ENCODE measurements at places on chromosomes 13 and 19. TPM values are rescaled to one million over a fixed set of nuclear protein-coding genes. Genes with fewer than 3 reads are reported as not detected.

The ZNF135 gene
- 1.3 TPM for total RNA-seq

The LGALS14 gene
- 0.80 TPM for total RNA-seq

The KANK2 gene
- 0.91 TPM for total RNA-seq

The ZNF793 gene
- 4.7 TPM for total RNA-seq

The CDX2 gene
- total RNA-seq, result not detected

The IL12RB1 gene
- 20.0 TPM for total RNA-seq

DNA sequence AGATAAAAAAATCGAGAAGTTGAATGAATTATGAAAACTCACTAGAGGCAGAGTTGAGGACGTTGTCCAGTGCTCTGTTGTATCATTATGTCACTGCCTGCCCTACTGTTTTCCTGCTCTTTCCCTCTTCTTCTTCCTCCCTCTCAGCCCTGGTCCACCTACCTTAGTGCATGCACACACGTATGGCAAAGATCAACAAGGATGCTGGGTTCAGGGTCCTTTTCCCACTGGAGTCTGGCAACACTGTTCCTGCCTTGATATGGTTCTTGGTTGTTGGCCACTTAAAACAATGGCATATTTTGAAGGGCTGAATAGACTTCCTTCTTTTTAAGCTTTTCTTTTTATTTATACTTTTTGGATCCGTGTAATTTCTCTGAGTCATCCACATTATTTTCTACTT lies 74.5 kb downstream of the LRCH1 start:
- no peak overlapping the region for H3K27ac ChIP-seq
- no peak overlapping the region for H3K4me3 ChIP-seq
- no peaks in the 10 kb centered on the region for H3K36me3 ChIP-seq
- H3K4me1 ChIP-seq, result peaks cover 59% of the 10 kb centered on the region
- DNase-seq, result no peak

DNA sequence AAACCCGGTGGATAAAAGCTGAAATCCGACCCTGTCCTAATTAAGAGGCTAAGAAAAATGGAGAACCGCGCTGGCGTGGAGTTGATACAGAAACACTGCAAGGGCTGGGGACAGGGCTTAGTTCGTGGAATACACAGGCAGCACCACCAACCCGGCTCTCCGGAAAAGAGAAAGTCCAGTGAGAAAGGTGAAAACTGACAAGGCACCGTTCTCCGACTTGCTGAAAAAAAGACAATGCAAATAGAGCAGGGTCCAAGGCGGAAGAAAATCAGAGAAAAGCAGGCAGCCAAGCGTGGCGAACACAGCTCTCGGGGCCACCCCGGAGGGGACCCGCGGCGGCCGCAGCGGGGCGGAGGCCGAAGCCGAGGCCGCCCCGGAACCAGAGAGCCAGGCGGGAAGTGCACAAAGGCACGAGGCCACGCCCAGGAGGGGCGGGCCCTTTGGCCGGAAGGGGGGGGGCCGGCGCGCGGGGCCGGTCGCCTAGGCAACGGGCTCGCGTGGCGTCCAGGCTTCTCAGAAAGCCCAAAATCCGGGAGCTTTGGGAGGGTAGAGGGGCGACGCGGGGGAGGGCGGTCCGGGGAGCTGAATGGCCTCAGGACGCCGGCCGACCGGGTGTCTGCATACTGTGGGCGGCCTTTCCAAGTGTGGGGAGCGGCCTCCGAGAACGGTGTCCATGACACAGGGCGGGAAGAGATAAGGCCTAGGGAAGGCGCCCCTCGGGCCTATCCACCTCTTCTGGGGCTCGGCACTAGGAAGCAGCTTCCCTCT lies 1.2 kb upstream of the ING1 start:
- H3K36me3 ChIP-seq, result peaks cover 3% of the 10 kb centered on the region
- no peaks in the 10 kb centered on the region for H3K27me3 ChIP-seq
- H3K4me1 ChIP-seq, result peaks cover 13% of the 10 kb centered on the region
- DNase-seq, result peak; percentile 93
- H3K27ac ChIP-seq, result peak overlapping the region; percentile 96

- H3K27me3 ChIP-seq, result peaks cover 5% of the 10 kb centered on the region
- no peak overlapping the region for H3K27ac ChIP-seq
- H3K4me3 ChIP-seq, result peak overlapping the region; percentile 24
- peaks cover 30% of the 10 kb centered on the region for H3K36me3 ChIP-seq
- DNase-seq, result peak; percentile 82
Observed at GRCh38 chr19:51702103-51702824, 9.1 kb downstream of the SPACA6 start.

GRCh38 chr19:35342430-35342829 lies 5.3 kb upstream of the FFAR1 start:
- no peaks in the 10 kb centered on the region for H3K36me3 ChIP-seq
- peaks cover 3% of the 10 kb centered on the region for H3K27me3 ChIP-seq
- peak overlapping the region; percentile 14 for H3K27ac ChIP-seq
- no peak overlapping the region for H3K4me3 ChIP-seq
- peaks cover 20% of the 10 kb centered on the region for H3K4me1 ChIP-seq

GRCh38 chr13:81406022-81406421 lies 1065.1 kb upstream of the SPRY2 start:
- no peak overlapping the region for H3K4me3 ChIP-seq
- no peaks in the 10 kb centered on the region for H3K27me3 ChIP-seq
- no peaks in the 10 kb centered on the region for H3K36me3 ChIP-seq
- H3K4me1 ChIP-seq, result no peaks in the 10 kb centered on the region
- no peak for DNase-seq

- no peak overlapping the region for H3K27ac ChIP-seq
- no peaks in the 10 kb centered on the region for H3K27me3 ChIP-seq
- peaks cover 33% of the 10 kb centered on the region for H3K4me1 ChIP-seq
- peaks cover 78% of the 10 kb centered on the region for H3K36me3 ChIP-seq
- H3K4me3 ChIP-seq, result no peak overlapping the region
Observed at GRCh38 chr19:16218851-16219250, 21.1 kb downstream of the AP1M1 start.

GRCh38 chr19:50511069-50511822 lies at the start of gene JOSD2:
TSS of gene JOSD2 (minus strand) at chr19:50511191. CDS start at chr19:50510431, 760 bp downstream.
- H3K36me3 ChIP-seq, result peaks cover 3% of the 10 kb centered on the region
- H3K27me3 ChIP-seq, result peaks cover 5% of the 10 kb centered on the region
- H3K4me3 ChIP-seq, result peak within 1 kb of the TSS; percentile 84
- peaks cover 14% of the 10 kb centered on the region for H3K4me1 ChIP-seq

- H3K4me3 ChIP-seq, result peak overlapping the region; percentile 90
- no peaks in the 10 kb centered on the region for H3K27me3 ChIP-seq
- peaks cover 8% of the 10 kb centered on the region for H3K36me3 ChIP-seq
- H3K27ac ChIP-seq, result peak overlapping the region; percentile 92
- H3K4me1 ChIP-seq, result peaks cover 47% of the 10 kb centered on the region
Observed at GRCh38 chr13:29846475-29847256, 3.8 kb downstream of the UBL3 start.

- H3K4me3 ChIP-seq, result no peak overlapping the region
- H3K27ac ChIP-seq, result no peak overlapping the region
- no peaks in the 10 kb centered on the region for H3K4me1 ChIP-seq
- H3K36me3 ChIP-seq, result no peaks in the 10 kb centered on the region
Observed at GRCh38 chr19:55319785-55320184, 5.4 kb downstream of the TMEM150B start.

DNA sequence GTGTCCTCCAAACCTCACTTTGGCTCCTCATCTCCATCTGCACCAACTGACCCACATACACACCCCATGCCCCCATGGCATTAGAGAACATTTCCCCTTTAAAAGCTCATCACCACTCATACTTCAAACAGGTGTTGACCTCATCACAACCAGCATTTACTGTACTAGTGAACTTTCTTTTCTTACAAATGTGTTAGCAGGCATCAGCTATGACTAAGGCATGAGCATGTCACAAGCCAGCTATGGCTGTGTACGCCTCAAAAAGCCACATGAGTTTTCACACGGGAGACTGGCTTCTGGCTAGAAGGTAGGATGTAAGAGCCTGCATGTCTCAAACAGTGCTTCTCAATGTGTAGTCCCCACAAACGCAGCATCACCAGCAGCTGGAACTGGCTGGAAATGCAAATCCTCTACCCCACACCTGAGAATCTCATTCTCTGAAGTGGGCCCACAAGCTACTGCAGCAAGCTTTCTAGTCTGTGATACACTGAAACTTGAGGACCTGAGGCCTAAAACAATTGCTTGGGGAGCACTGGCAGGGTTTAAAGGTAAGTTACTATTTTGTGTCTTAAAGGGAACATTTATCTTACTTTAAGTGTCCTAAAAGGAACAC lies 66.8 kb downstream of the TUBGCP3 start:
- H3K27ac ChIP-seq, result no peak overlapping the region
- H3K4me1 ChIP-seq, result no peaks in the 10 kb centered on the region
- no peaks in the 10 kb centered on the region for H3K27me3 ChIP-seq
- DNase-seq, result peak; percentile 19
- H3K4me3 ChIP-seq, result no peak overlapping the region

DNA sequence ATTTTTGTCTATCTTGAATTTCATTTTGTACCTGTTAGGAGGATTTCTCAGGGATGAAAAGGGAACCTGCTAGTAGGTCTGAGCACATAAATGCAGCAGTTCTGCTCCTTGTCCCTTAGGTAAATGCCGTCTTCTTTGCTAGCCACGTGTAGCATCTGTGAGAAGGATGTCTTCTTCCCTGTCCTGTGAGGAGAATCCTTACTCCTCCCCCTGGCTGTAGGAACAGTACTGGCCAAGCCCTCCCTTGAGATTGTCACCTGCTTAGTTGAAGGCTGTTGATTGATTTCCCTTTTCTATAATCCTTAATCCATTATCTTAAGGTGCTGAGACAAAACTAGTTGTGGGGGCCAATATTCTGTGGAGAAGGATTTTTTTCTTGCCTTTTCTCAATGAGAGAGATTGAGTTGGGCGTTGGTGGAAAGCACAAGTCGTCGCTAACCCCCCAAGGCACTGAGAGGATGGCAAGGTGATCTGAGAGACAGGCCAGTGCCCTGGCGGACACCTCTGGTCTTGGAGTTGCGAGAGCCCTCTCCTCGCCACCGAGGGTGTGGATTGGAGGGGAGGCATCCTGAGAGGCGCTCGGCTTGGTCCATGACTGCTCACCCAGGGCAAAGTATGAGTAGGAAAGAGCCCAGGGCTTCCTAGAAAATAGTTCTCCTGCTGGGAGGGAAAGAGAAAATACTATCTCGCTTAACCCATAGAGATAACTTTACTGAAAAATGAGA lies 216.7 kb downstream of the ATP8A2 start:
- H3K36me3 ChIP-seq, result no peaks in the 10 kb centered on the region
- peaks cover 14% of the 10 kb centered on the region for H3K27me3 ChIP-seq
- no peak overlapping the region for H3K27ac ChIP-seq
- H3K4me3 ChIP-seq, result no peak overlapping the region
- DNase-seq, result no peak
- H3K4me1 ChIP-seq, result no peaks in the 10 kb centered on the region

DNA sequence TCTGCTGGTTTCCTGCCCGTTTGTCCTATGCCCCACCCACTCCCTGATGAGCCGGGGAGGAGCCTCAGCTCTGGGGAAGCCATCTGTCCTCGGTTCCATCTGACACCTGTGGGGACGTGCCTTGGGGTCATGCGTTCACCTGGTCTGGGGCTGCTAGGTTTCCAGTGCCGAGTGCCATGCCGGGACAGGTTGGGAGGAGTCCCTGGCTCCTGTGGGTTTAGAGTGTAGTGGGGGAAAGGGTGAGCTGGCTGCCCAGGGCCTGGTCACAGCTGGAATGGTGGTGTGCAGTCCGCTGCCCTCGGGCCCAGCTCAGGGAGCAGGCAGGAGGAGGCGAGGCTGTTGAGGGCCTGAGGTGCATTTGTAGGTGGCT lies 2.5 kb downstream of the KDM4B start:
- peaks cover 36% of the 10 kb centered on the region for H3K4me1 ChIP-seq
- H3K27ac ChIP-seq, result peak overlapping the region; percentile 5
- DNase-seq, result peak; percentile 58
- H3K27me3 ChIP-seq, result no peaks in the 10 kb centered on the region
- H3K36me3 ChIP-seq, result peaks cover 6% of the 10 kb centered on the region
- peak overlapping the region; percentile 91 for H3K4me3 ChIP-seq

DNA sequence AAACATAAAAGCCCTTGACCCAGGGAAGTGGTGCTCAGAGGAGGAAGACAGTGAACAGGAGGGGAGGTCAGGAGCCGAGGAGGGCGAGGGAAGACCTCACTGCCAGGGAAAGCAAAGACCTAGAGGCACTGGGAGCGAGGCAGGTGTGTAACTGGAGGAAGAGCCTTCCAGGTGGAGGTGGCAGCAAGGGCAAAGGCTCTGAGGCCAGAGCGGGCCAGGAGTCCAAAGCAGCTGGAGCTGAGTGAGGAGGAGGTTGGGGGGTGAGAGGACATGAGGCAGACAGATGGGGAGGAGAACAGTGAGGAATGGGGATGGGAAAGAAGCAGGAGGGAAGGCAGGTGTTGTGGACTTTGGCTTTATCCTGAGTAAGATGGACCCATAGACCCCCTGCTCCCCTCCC lies 3.7 kb downstream of the UPK1A start:
- peaks cover 9% of the 10 kb centered on the region for H3K4me1 ChIP-seq
- no peak overlapping the region for H3K27ac ChIP-seq
- peaks cover 21% of the 10 kb centered on the region for H3K27me3 ChIP-seq
- DNase-seq, result no peak
- H3K4me3 ChIP-seq, result no peak overlapping the region

DNA sequence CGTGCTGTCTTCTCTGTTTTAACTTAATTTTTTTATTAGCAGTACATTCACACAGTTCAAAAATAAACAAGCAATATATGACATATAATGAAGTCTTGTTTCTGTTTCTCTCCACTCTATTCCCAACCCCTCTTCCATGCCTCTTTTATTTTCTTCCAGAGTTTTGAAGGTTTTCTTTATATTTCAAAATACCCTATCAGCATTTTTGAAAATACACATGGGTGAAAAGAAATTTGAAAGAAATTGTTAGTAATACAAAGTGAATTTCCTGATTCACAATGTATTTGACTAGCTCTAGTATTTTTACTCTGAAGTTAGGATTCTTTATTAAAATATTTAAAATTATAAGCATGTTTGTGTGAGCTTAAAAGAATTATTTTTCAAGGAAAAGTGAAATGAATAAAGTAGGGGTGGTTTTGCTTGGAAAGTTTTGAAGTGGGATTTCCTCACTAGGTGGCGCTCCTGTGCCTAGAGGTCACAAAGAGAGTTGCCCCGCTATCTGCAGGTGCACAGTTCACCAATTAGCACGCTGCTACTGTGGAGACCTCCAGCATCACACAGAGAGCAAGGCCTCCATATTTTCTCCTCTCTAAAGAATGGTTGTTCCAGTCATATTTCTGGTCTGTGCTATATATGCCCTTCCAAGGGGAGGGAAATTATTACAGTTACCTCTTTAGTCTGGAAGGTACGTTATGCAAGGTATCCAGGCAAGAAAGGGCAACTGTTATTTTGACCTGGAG lies 37.6 kb downstream of the SOX21 start:
- DNase-seq, result peak; percentile 80
- H3K4me1 ChIP-seq, result no peaks in the 10 kb centered on the region
- H3K27ac ChIP-seq, result no peak overlapping the region

DNA sequence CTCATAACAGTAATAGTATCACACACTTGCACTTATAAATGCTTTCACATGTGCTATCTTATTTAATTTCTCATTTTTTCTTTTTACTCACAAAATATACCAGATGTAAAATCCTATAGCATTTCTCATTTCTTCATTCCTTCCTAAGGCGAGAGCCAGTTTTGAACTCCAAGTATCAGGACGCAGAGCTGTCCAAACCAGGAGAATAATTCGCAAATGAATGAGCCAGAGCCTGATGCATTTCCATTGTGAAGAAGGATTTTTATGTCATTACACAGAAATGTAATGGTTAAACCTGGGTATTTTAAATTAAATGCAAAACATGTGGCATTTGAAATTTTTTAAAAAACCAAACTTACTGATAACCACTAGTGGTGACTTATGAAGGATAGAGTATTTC lies 244.3 kb downstream of the RGCC start:
- H3K4me1 ChIP-seq, result peaks cover 3% of the 10 kb centered on the region
- no peak overlapping the region for H3K27ac ChIP-seq
- H3K4me3 ChIP-seq, result no peak overlapping the region
- H3K27me3 ChIP-seq, result no peaks in the 10 kb centered on the region
- DNase-seq, result no peak

Measured in activated CD4-positive, alpha-beta T cell treated with anti-CD3 and anti-CD28 coated beads for 36 hours (primary cell).